ENCODE measurements at places on chromosomes 6 and 20. TPM values are rescaled to one million over a fixed set of nuclear protein-coding genes. Genes with fewer than 3 reads are reported as not detected.

HLA-DQB1 gene
- 0.27 TPM for total RNA-seq

DLL1 gene
- 23.6 TPM for total RNA-seq

SMLR1 gene
- total RNA-seq = not detected

SCAF8 gene
- 103 TPM for total RNA-seq

MMP24 gene
- total RNA-seq = 15.1 TPM

MTCH1 gene
- total RNA-seq = 175 TPM

LAMA2 gene
- 72.8 TPM for total RNA-seq

LINC00237 gene
- 2.1 TPM for total RNA-seq

SMAP1 gene
- 41.5 TPM for total RNA-seq
